Hematopoietic multipotent progenitor cell treated with erythropoietin and hydrocortisone succinate and interleukin-3 and kit ligand, for 8 days (in vitro differentiated cells): ENCODE measurements at places on chromosomes 7 and 10.

GRCh38 chr10:121702351-121703320 lies 104.4 kb upstream of the FGFR2 start:
- DNase-seq = no peak

DNA sequence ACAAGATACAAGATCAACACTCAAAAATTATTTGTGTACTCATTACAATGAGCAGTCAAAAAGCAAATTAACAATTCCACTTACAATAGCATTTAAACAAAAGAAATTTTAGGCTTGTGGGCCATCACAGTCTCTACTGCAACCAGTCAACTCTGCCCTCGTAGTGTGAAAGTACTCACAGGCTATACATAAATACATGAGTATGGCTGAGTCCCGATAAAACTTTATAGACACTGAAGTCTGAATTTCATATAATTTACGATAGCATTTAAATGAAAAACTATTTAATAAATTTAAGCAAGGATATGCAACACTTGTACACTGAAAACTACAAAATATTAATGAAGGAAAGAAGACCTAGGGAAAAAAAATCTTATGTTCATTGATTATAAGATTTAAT lies 90.1 kb downstream of the ZNF33B start:
- no peak for DNase-seq

- no peak for DNase-seq
Observed at GRCh38 chr10:56319386-56319785, 41.7 kb downstream of the ZWINT start.

- no peak for DNase-seq
Observed at GRCh38 chr10:131650169-131650705, 250.6 kb upstream of the PPP2R2D start.

GRCh38 chr7:32518534-32519140 lies 23.3 kb downstream of the AVL9 start:
- peak; percentile 64 for DNase-seq

DNA sequence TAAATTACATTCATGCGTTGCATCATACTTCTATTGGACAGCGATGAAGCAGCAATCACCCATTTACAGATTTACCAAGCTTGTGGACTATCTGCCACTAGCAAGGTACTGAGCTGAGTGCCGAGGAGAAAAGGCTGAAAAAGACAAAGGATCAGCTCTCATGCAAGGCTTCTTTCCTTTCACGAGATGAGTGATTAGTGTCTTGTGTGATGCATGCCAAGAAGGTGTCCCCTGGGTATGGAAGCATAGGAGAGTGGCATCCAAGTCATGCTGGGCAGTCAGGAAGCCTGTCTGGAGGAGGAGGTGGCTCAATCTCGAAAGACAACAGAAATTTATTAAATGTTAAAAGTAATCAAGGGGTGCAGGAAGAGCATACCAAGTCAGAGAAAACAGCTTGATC lies 40.9 kb downstream of the ACSM6 start:
- DNase-seq = no peak
